ENCODE measurements at places on chromosomes 1 and 21.
A peak's percentile ranks its signal among the peaks of the same experiment; 100 is the strongest.

- no peak for DNase-seq
Observed at GRCh38 chr1:4969556-4970129, 315.2 kb downstream of the AJAP1 start.

GRCh38 chr1:151854658-151855057, 1.1 kb upstream of the THEM5 start:
- no peak for DNase-seq

DNA sequence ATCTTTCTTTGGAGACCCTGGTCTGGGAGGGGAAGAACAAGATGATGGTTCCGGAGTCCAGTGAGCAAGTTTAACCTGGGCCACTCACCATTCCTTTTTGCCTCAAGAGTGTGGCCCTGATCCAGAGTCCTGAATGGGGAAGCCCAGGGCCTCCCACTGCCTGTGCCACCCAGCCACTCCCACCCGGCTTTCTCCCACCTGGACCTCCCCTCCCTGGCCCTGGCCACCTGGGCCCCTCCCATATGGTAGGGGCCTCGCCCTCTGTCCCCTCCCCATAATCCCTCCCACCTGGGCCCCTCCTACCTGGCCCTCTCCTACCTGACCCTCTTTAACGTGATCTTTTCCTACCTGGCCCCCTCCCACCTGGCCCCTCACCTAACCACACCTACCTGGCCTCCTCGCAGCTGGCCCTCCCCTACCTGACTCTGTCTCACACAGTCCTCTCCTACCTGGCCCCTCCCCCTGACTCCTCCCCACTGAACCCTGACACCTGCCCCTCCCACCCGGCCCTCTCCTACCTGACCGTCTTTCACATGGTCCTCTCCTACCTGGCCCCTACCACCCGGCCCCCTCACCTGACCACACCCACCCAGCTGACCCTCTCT, 220.7 kb upstream of the VAMP3 start:
- no peak for DNase-seq

- no peak for DNase-seq
Observed at GRCh38 chr1:207051191-207051943, at the start of gene YOD1. Gene YOD1 (minus strand): TSS chr1:207051208. CDS start chr1:207051030, 178 bp downstream.

DNA sequence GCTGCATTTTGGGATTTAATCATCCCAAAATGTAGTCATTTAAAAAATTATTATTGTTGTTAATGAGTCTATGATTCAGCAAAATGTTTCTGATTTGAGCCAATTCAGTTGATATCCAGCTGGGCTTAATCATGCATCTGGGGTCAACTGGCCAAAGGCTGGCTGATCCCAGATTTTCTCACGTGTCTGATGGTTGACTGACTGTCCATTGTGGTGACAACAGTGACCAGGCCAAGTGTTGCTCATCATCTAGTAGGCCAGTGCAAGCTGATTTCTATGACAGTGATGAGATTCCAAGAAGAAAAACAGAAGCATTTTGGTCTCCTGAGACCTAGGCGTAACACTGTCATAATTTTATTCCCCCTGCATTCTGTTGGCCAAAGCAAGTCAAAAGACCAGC, 80.1 kb upstream of the ZC3H11B start:
- DNase-seq, result no peak

- no peak for DNase-seq
Observed at GRCh38 chr1:65276197-65276939, 33.0 kb upstream of the DNAJC6 start.

GRCh38 chr1:152770411-152770810, 4.5 kb upstream of the LCE1F start:
- DNase-seq, result no peak

DNA sequence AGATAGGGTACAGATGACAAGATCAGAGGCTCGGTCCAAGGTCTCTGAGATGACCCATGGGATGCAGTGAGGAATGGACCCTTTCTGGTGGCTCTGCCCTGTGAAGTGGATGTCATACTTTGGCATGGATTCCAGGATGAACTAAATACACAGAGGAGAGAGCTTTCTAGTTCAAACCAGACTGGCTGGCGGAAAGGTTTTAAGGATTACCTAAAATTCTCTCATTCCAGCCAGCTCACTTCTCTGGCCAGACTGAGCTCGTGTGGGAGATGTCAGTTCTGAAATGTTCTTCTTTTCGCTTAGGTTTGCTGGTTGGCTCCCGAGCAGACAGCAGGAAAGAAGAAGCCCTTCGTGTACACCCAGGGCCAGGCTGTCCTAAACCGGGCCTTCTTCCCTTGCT, 6.2 kb downstream of the RNPEP start:
- DNase-seq, result no peak

- DNase-seq, result no peak
Observed at GRCh38 chr1:202268817-202269216, 72.9 kb downstream of the UBE2T start.

DNA sequence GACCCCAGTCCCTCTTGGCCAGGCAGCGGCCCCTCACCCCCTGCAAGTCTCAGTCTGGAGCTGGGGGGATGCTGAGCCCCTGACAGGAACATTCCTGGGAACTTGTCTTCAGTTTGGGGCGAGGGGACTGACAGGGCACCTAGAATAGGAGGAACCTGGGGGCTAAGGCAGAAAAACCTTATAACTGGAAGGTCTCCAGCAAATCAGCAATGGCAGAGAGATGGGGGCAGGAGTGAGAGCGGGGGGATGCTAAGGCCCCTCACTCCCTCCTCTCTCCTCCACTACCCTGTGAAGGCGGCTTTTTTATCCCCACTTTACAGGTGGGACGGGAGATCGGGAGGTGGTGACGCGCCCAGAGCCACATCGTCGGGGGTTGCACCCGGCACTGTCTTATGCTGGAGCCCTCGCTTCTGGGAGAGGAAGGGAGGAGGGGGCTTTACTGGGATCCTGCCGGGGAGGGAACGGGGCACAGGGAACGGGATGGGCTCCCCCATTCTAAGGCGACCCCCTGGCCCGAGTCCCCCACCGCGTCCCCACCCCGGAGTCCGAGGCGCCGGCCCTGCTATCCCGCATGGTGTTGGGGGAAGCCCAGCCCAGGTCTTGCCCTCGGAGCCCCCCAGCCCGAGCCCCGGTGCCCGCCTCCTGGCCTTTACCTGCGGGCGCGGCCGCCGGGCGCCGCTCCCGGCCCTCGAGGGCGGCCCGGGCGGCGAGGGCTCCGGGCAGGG, 456 bp downstream of the COL8A2 start:
- DNase-seq, result no peak

DNA sequence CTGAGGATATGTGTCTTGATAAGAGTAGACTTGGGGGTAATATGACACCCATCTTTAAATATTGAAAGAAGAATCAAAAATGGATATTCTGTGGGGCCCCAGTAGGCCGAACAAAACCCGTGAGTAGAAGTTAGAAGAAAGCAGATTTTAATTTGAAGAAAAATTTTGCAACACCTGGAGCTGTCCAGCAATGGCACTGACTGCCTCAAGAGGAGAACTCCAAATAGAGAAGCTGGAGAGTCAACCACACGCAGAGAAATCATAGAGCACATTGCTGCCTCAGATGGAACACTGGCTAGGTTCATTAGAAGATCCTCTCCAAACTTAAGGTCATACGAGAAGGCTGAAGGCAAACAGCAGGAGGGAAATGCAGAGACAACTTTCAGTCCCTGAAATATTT, 6.8 kb downstream of the NHLH1 start:
- no peak for DNase-seq

- no peak for DNase-seq
Observed at GRCh38 chr1:41423511-41424191, 60.8 kb downstream of the EDN2 start.

DNA sequence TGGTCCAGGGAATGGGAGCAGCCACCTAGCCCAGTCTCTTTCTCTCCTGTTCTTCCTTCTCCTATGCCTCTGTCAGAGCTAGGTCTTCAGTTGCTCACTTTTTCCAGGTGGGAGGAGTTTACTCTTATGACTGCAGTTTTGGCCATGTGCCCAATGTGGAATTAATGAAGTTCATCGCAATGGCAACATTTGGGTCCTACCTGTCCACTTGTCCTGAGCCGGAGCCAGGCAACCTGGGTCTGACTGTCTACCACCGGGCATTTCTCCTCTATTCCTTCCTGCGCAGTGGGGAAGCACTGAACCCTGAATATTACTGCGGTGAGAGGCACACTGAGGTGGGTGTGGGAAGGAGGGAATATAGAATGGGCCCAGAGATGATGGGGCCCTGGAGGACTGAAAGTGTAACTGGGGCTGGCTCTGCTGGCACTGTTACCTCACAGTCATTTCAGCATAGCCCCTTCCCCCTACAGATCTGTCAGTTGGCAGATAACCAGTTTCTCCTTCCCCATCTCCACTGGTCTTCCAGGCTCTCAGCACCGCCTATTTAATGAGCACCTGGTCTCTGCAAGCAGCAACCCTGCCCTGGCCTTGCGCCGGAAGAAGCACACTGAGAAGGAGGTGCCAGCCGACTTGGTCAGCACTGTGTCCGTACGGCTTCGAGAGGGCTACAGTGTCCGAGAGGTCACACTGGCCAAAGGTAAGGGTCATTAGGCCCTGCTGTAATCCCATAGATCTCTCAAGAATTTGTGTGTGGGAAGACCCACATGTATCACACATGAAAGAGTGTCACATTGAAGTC, 30.1 kb downstream of the SZT2 start:
- DNase-seq, result no peak

GRCh38 chr1:31521761-31522555, 54.4 kb upstream of the TINAGL1 start:
- no peak for DNase-seq

GRCh38 chr1:215252164-215252563, 169.6 kb downstream of the KCNK2 start:
- DNase-seq, result no peak

DNA sequence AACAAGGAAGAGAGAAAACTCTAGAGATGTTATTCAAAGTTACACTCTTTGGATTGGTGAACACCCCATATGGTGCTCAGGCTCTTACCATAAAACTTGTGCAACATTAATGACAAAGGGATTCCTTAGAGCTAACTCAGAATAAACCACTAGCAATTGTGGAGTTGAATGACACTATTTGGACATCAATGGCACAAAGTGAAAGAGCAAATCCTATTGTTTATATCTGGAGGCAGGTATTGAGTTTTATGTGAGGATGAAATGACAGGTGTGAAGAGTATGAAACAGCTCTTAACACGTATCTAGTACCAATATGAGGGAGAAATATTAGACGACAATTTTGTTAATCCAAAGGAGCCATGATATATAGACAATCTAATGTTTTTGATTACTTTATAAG, 584.9 kb upstream of the PBX1 start:
- DNase-seq, result peak; percentile 10

- no peak for DNase-seq
Observed at GRCh38 chr1:162367073-162367472, 9.6 kb downstream of the SPATA46 start.

DNA sequence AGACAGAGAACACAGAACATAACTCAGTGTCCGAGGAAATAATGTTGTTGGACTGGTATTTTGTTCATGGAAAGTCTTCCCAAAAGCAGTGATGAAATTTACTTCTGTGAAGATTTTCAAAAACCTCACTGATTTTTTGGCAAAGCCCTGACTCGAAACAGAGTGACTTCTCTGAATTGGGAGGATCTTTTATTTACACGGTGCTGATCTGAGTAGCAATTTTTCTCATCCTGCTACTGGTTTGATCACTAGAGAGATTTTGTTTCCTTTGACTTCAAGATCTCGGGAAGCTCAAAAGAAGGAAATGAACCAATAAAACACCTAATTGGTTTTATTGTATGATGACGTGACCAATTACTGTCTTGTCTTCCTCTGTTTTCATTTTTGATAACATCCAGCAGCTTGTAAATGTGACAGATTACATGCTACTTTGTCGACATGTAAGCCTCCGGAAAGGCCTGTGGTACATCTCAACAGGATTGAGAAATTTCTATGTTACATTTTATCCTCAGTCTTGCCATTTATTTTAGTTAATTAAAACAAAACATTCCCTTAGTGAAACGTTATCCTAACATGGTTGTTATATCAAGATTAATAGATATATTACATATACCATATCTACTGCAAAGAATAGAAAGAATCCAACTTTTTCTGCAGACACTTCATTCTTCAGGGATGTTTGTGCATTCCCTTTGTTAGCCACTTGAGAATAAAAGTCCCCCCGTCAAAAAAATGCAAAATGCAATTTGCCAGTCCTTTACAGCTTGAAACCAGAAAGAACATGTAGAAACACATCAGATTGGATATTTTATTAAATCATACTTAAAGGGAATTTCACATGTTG, 42.8 kb upstream of the IFI44L start:
- DNase-seq, result no peak

DNA sequence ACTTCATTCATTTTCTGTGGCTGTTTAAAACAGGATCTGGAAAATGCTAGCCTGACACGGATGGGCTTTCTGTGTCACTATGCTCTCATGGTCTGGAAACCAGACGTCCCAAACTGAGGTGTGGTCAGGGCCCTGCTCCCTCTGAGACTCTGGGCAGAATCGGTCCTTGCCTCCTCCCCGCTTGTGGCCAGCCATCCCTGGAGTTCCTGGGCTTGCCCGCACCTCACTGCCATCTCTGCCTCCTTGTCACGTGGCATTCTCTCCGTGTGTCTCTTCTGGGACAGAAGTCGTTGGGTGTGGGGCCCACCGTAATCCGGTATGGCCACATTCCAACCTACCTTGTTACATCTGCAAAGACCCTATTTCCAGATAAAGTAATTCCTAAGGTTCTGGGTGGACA, 10.1 kb upstream of the ACTRT2 start:
- DNase-seq, result no peak

DNA sequence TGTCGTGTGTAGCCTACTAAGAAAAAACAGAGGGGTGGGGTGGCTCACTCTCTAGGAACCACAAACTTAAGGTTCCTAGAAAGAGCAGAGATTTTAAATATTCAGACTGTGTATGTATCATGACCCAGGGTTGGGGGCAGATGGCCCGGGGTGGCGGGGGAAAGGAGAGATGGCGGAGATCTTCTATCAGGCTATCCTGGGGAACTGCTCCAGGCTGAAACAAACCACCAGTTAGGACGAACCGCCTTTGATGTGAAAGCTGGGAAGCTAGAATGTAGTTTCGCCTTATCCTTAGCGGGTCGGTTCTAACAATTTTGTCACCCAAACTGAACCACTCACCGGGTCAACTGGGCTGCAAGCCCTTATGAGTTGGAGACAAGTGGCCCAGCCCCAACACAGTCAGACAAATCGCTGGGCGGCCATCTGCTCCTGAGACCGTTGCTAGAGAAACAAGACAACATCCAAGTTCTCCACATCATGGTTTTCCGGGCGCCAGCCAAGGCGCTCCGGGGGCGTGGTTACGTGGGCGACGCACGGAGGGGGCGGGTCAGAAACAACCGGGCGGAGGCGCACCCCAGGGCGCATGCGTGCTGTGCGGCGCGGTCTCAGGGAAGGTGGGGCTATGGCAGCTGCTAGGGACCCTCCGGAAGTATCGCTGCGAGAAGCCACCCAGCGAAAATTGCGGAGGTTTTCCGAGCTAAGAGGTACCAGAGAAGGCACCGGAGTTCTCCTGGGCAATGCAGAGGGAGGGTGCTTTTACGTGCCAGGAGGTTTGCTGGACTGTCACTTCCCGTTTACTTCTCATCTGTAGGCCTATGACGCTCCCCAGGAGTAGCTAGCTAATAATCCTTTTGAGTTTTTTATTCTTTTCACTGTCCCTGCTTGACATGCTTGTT, at the start of the genes FPGT and LRRIQ3:
FPGT (plus strand) TSS at position 586 of the 896 bp plus-strand sequence; CDS start at position 623, 37 bp downstream.
LRRIQ3 (minus strand) TSS at position 520 of the 896 bp plus-strand sequence. CDS start 14,492 bp downstream, outside the sequence.
- peak; percentile 98 for DNase-seq

GRCh38 chr1:13593511-13594131, 10.0 kb downstream of the PDPN start:
- no peak for DNase-seq

Data from NCI-H1417 (cell line).